ELR (cell line): ENCODE measurements at places on chromosomes 12 and 14.

GRCh38 chr12:11689591-11690186, 40.2 kb downstream of the ETV6 start:
- DNase-seq = no peak

- no peak for DNase-seq
Observed at GRCh38 chr14:99515301-99516155, 34.3 kb downstream of the CCNK start.

DNA sequence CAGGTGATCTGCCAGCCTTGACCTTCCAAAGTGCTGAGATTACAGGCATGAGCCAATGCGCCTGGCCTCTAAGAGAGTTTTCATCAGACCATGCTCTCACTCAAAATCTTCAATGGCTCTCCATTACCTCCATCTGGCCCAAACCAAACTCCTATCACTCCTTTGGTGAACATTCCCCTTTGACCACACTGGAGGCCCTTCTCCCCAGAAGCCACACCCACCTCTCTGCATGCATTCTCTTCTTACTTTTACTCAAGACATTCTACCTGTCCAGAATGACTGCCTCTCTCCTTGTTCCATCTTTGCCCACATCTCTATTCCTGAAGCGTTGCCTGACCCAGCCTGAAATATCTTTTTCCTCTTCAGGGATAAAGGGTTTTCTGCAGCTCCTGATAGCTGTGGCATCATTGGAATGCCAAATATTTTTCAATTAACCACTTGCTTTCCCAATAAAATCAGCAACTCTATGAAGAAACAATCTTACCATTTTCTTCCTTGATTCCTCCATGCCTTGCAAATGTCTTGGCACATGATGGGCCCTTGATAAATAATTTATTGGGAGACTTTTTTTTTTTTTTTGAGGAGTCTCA, 15.5 kb downstream of the PLEK2 start:
- DNase-seq = peak; percentile 57

DNA sequence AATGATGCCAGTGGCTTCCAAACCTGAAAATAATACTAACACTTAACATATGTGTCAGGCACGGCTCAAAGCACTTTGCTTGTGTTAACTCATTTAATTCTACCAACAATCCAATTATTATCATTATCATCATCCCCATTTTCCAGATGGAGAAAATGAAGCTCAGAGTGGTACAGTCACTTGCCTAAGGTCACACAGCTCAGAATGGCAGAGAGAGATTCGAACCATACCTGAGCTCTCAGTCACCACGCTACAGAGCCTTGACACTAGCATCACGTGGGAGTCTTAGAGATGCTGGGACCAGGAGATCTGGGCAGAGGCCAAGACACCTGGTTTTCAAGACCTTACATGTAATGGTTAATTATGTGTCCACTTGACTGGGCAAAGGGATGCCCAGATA, 34.2 kb downstream of the DHX37 start:
- no peak for DNase-seq

DNA sequence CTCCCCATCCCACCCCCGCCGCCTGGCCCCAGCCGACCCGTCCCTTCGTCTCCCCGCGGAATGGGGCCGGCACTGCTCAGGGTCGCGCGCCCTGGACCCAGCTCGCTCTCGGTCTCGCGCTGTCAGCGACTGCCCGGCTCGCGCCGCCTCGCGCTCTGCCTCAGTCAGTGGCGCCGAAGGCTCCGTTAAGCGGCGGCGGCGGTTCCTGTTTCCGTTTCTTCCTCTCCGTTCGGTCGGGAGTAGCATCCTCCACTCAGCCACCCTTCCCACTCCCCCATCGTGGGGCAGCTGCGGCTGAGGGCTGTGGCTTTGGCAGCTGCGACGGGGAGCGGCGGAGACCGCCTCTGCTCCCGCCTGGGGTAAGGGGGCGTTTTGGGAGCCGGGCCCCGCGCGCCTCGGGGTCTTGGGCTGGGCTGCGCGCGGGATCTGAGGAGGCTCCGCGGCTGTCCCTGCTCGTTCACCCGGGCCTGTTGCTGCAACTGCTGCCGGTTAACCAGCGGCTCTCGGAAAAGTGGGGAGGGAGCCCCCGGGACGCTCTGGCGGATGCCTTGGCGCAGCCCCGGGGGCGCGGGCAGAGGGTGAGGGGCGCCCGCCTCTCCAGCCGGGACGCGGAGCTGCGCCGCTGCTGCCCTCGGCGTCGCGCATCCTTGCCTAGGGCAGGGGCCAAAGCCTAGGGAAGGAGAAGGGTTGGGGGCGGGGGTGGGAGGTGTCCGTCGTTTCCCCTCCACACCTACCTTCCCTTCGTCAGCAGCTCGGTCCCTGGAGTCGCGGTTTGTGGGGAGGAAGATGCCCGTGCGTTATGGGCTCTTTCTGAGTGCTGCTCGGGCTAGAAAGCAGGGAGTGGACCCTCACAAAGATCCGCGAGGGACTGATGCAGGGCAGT, 567 bp downstream of the FUT8 start:
- DNase-seq = peak; percentile 81

DNA sequence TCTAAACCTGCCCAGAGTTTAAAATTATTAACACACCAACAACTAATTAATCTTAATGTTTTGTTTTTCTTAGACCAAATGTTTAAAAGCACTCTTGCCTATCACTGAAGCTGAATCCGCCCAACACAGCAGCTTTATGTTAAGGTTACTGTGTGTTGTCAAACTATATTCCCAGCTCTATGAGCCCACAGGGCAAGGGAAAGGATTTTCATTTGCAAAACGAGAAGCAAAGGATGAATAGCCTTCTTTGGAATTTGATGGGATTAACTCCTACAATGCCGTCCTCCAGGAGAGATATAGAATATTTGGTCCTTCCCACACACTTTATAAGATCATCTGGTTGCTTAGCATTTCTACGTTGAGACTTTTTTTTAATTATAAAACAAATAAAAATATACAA, 43.7 kb downstream of the DUSP16 start:
- DNase-seq = no peak

GRCh38 chr12:71134405-71134804, 23.4 kb downstream of the TSPAN8 start:
- DNase-seq = no peak

DNA sequence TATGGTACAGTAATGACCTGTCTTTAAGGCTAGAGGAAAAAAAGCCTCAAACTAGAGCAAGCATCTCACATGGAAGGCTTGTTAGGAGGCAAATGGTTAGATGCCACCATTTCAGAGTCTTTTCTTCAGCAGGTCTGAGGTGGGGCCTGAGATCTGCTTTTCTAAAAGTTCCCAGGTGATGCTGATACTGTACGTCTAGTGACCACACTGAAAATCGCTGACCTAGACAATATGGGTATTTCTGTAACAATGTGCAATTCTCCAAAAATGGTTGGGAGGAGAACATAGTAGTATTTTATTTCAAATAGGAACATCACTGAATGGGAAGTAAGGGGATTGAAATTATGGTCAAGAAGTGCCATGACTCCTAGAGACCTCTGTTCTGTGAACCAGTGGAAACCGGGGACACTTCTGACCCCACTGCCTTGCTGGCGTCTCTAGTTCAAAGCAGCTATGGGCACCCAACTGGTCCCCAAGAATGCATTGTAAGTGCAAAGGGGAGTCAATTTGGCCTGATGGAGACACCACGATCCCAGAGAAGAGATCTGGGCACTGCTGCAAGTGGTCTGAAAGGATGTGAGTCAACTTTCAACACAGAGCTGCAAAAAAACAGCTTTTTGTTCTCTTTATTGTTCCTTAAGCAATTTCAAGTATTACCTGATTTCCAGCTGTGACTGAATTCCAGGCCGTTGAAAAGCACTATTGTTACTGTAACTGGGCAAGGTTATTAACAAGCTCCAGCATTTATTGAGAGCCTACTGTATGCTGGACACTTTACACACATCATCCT, 54.4 kb upstream of the PLEKHG7 start:
- peak; percentile 20 for DNase-seq

GRCh38 chr14:69982886-69983285, 103.7 kb downstream of the SMOC1 start:
- DNase-seq = no peak

- no peak for DNase-seq
Observed at GRCh38 chr12:132549059-132549458, 59.1 kb downstream of the FBRSL1 start.
